Heart left ventricle (tissue), 16 donors: ENCODE measurements at places on chromosomes 11 and 22.

- no peaks in the 10 kb centered on the region for H3K27me3 ChIP-seq
- no peak overlapping the region for H3K4me3 ChIP-seq
These were observed 419.4 kb downstream of the MN1 start for GRCh38 chr22:27381960-27382742.

DNA sequence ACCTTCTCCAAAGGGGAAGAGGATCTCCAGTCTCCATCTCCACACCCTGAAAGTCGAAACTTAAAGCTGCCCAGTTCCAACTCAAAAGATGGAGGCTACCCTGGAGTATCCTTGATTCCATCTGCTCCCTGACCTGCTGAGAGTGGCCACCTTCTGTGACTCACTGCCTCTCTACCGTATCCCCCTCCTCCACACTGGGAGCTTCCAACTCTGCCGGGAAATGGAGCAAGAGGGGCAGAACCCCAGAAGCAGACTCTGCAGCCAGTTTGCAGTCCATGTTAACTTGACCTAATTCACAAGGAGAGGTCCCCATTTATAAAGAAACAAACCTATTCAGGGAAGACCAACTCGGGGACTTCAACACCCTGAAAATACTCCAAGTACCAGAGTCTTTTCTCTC, 22.0 kb upstream of the IRAG1 start:
- no peaks in the 10 kb centered on the region for H3K4me1 ChIP-seq
- H3K27me3 ChIP-seq = no peaks in the 10 kb centered on the region
- H3K36me3 ChIP-seq = no peaks in the 10 kb centered on the region
- no peak for DNase-seq
- H3K27ac ChIP-seq = no peak overlapping the region
- H3K4me3 ChIP-seq = no peak overlapping the region

- H3K27ac ChIP-seq = no peak overlapping the region
- H3K36me3 ChIP-seq = peaks cover 78% of the 10 kb centered on the region
- no peak for DNase-seq
- H3K4me3 ChIP-seq = no peak overlapping the region
These were observed 6.2 kb upstream of the C22orf39 start for GRCh38 chr22:19453718-19454117.

DNA sequence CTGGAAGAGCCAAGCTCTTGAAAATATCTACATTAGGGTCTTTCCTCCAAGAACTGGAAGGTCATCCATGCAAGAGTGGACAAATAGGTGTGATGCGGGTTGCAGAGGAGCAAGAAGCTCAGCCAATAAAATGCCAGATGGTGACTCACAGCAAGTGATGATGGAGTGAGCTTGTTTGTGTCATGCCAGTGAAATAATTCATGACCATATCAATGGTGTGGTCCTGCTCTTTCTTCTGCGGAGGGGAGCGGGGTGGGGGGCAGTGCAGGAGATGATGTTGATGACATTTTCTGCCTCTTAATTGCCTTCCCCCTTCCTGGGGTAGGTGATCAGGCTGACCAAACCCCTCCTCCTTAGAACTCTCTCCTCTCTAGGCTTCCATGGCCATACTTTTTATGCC, 118.5 kb upstream of the TIMP3 start:
- no peak overlapping the region for H3K27ac ChIP-seq
- DNase-seq = no peak
- H3K4me1 ChIP-seq = no peaks in the 10 kb centered on the region
- H3K27me3 ChIP-seq = no peaks in the 10 kb centered on the region
- H3K4me3 ChIP-seq = no peak overlapping the region

- no peak overlapping the region for H3K4me3 ChIP-seq
- no peaks in the 10 kb centered on the region for H3K36me3 ChIP-seq
- H3K27ac ChIP-seq = no peak overlapping the region
- H3K4me1 ChIP-seq = peaks cover 1% of the 10 kb centered on the region
- DNase-seq = no peak
These were observed 23.8 kb upstream of the USP47 start for GRCh38 chr11:11817957-11818356.
